Activated CD8-positive, alpha-beta memory T cell treated with anti-CD3 and anti-CD28 coated beads for 48 hours (primary cell): ENCODE measurements at places on chromosomes 5 and 9.

GRCh38 chr5:173786286-173787187, 101.6 kb upstream of the CPEB4 start:
- no peak for DNase-seq

- DNase-seq: no peak
Measured at GRCh38 chr5:98772415-98773213, 849 bp upstream of the RGMB start.

GRCh38 chr9:33714989-33715388, 80.4 kb upstream of the PRSS3 start:
- no peak for DNase-seq

DNA sequence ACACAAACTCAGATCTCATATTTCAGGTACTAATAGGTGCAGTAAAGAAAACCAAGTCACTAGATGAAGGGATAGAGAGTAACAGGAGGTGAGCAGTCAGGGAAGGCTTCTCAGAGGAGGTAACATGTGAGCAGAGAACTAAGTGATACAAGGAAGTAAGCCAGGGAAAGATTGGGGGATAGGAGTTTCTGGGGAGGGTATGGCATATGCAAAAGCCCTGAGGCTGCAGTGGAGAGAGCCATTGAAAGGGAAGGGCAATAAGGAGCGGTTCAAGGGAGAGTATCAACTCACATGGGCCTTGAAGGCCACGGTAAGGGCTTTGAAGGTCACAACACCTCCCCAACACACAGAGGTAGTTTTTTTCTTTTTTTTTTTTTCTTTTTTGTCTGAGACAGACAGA, 6.9 kb downstream of the OLFML2A start:
- DNase-seq: no peak

GRCh38 chr5:112663146-112663545, 74.5 kb upstream of the APC start:
- no peak for DNase-seq

DNA sequence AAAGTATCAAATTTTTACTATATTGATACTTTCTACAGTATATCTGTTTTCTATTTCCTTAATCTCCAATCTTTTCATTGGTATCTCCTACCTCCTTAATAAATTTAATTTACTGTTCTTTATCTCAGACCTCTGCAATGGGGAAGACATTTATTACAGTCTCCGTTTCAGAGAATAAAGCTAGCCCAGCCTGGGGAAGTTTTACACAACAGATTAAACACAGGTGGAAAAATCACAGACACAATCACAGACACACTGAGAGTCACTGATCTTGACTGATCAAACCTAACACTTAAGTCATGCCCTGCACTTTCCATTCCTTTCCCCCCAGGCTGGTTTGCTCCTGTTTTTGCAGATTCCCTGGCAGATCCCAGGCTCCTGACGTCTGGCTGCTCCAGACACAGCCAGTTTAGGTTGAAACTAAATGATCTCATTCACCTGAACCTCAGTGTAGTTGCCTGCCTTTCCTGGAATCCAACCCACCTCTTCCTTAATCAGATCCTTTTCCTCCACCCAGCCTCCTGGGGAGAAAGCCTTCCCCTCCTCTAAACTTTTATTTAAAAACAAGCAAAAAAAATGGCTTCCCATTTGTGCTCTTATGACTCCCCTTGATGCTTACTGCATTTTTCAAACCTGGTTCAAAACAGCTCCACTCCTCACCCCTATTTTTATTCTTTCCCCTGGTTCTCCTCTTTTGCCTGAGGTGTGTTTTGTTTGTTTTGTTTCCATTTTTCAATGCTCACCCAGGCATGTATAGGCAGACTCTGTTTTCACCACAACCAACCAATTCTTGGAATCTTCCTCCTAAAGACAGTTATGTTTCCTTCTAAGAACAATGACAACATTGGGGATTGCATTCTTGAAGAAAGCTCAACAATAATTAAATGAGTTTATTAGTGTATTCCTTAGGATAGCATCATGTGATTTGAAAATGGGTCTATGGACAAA, 29.5 kb upstream of the OSMR start:
- DNase-seq: no peak

- DNase-seq: no peak
Measured at GRCh38 chr5:74281166-74281565, 359.4 kb downstream of the ENC1 start.

DNA sequence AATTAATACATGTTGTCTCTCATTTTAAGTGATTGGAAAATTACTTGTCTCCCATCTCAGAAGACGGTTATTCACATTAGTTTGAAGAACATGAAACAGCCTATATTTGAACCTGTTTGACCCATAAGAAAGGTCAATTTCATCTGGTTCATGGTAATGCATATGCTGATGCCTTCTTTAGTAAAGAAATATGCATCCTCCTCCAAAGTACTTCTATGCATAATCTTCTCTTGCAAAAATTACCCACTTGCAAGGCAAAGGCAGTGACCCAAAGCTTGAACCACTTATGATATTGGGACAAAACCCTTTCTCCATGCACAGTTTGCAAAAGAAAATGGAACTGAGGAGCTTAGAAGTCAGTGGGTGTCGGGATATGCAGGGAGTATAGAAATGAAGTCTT, 65.4 kb upstream of the IRX1 start:
- DNase-seq: no peak

DNA sequence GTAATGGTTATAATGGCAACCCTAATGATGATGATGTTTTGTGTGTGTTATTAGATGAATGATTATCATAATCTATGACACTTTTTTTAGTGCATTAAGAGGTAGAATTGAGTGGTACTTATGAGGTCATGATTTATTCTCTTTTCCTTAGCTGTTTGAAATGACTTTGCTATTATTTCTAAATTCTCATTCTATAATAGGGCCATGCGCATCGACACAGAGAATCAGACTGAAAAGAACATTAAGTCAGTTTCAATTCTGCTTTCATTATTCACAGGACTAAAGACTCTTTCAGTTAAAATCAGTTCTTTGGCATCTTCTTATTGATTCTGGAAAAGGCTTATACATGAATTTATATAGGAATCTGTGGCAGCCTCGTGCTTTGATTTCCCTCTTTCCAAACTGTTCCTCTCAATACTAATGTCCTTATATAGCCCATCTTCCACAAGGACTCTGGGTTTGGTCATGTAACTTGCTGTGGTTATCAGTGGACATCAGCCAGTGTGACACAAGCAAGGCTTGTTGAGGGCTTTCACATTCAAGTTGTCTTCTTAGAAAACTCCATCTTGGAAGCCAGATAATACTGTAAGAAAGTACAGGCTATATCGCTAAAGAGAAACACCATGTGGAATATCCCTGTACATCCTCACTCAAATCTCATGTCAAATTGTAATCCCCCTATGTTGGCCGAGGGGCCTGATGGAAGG, 140.3 kb upstream of the CHD1 start:
- DNase-seq: no peak

DNA sequence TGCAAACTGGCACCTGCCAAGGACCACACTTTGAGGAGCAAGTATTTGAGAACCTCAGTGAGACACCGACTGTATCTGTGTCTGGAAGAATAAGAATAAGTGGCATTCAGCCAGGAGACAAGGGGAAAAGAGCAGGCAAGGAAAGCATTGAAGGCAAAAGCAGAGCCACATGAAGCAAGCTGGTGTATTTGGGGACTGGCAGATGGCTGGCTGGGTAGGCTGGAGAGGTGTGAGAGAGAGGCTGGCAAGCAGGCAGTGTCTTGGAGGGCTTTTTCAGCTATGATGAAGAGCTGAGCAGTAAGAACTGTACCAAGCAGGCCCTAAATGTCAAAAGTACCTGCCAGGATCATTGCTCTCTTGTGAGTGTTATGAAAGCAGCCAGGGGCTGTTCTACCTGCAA, 14.1 kb upstream of the C5orf58 start:
- no peak for DNase-seq

DNA sequence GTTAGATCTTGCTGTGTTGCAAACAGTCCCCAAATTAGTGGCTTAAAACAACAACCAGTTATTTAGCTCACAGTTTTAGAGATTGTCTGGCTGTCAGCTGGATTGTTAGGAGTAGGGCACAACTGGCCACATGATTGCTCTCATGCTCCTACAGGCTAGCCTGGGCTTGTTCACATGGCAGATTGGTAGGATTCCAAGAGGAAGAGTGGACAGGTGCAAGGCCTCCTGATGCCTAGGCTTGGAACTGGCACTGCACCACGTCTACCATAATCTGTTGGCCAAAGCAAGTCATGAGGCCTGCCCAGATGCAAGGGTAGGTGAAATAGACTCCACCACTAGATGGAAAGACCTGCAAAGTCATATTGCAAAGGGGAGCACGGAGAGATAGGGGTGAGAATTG, 76.4 kb downstream of the ACER2 start:
- DNase-seq: no peak

DNA sequence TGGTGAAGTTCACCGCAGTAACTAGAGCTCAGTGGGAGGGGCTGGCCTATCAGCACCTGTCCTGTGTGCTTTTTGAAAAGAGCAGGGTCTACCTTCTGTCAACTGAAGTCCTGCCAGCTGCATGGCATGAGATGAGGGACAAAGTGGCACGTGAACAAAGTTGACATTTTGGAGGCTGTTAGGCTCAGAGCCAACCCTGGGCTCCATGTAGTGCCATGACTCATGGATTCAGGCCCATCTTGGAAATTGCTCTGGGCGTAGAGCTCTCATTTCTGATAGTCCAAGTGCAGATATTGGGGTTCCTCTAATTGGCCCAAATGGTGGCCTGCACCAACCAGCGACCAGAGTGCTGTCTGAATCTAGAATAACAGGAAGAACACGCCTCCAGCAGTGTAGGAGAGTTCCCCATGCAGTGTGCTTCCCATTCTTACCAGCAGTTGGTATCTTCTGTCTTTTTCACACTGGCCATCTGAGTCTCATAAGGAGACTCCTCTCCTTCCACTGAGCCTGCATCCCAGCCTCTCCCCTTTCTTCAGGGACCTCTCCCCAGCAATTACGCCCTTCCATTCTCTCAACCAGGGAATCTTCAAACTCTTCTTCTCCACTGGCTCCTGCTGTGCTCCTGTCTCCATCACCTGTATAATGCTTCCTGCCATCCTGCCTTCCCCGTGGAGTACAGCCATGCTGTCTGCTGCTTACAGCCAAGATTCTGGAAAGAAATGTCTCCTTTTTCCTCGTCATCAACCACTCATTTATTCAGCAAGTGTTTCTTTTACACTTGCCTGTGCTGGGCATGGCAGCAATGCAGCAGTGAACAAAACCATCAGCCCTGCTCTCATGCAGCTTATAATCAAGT, 30.4 kb downstream of the IRF1 start:
- DNase-seq: no peak

GRCh38 chr5:60492958-60493357, 207.0 kb downstream of the DEPDC1B start:
- DNase-seq: no peak

- no peak for DNase-seq
Measured at GRCh38 chr5:88377705-88378656, 109.3 kb upstream of the TMEM161B start.

DNA sequence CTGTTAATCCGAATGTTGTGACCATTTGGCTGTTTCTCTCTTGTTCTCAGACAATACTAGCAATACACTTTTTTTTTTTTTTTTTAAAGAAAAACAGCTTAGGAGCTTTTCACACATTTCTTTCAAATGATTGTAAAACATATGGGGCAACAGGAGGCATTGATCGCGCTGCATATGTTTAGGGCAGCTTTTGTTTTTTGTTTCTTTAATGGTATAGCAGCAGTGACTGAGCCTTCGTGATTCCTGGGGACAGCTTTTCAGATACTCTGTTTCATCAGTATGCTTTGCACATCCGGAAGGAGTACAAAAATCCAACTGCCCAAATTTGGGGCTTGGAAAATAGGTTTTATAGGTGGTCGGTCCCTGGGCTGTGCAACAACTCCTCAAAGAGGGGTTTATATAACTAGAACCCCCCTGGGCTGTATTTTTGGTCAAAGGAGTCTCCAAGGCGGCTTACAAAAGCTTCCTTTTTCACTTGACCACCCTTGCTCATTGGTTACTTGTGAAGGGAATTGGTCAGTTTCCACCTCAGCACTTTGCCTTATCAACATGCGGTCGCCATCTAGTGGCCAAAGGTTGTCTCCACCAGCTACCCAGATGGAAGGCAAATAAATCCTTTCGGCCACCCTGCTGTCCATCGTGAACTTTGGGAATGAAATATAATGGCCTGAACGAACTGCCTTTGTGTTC, 91.8 kb downstream of the PDE6A start:
- DNase-seq: no peak
